IMR-90 (cell line): ENCODE measurements at places on chromosomes 4 and X. TPM values are rescaled to one million over a fixed set of nuclear protein-coding genes. Genes with fewer than 3 reads are reported as not detected.
A peak's percentile ranks its signal among the peaks of the same experiment; 100 is the strongest.

DNA sequence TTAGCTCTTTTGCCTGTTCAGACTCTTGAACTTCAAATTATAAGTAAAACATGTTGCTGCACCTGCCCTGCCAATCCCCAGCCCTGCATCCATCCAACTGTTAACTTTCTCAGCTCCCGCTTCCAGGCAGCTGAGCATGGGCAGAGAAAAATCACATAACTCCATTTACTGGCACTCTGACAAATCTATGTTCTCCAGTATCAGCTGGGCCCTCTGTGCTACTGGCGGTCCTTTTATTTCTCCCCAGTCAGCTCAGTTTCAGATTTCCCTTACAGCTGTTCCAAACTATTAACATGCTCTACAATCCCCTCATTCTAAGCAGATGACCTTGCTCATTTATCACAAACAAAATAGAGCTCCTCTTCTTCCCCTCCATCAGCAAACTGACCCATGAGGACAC, 240.4 kb upstream of the TET2 start:
- no peak for DNase-seq

DNA sequence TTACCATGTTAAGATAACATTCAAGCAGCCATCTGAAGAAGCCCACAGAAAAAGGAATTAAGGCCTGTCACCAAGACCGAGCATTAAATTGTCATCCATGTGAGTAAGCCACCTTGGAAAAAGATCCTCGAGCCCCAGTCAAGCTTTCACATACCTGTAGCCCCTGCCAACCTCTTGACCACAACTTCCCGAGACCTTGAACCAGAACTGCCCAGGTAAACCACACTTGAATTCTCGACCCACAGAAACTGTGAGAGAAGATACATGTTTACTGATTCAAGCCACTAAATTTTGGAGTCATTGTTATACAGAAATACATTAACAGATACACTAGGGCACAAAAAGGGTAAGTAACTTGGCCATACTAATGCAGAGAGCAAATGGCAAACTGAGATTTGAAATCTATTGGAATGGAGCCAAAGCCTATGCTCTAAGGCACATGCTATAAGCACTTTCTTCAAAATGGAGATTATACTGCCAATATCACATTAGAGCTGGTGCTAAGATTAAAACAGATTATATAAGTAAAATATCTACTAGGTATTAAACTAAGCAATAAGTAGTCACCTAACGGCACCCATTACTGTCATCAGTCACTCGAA, 49.5 kb downstream of the FAM13A start:
- DNase-seq, result no peak

- no peak for DNase-seq
Observed at GRCh38 chrX:69238114-69238886, 73.0 kb upstream of the PJA1 start.

GRCh38 chrX:101973066-101973465, 41.2 kb upstream of the ZMAT1 start:
- no peak for DNase-seq

- no peak for DNase-seq
Observed at GRCh38 chr4:64893205-64893604, 484.0 kb upstream of the TECRL start.

DNA sequence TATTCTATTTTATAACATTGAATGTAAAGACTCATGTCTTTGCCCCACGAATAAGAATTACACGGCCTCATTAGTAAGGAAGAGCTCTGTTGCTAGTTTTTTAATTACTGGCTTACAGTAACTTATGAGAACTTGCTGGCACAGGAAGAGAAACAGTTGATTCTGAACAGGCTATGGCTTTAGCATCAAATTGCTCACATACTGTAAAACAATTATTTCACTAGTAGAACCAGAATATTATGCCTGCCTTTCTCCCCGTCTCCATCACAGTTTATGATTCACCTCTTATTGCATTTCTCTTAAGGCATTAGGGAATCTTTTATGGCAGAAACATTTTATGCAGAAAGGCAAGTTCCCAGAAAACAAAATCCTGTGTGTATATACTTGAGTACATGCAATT, 126.1 kb downstream of the SPRY1 start:
- no peak for DNase-seq

- no peak for DNase-seq
Observed at GRCh38 chrX:101411984-101412383, 4.0 kb downstream of the HNRNPH2 start.

GRCh38 chrX:53251307-53251706, 26.3 kb upstream of the KDM5C start:
- peak; percentile 55 for DNase-seq

DNA sequence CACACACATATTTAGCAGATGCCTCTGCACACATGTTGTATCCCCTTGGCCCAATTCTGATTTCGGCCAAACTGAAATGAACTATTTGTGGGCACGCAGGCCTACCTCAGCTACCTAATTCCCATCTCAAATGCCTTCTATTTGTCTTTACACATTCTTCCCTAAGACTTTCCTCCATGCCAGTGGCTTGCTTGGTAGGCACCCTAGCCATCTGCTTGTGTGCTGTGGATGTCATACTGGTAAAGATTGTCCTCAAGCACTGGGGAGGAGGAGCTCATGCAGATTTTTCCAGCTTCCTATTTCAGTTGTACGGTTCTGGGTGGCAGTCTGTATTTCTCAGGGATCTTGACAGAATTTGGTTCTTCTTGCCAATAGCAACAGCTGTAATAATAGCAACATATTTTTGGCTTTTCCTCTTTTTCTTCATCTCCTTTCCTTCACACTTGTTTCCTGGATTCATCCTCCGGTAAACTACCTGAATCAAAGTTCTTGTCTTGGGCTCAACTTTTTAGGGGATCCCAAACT, 514.3 kb downstream of the ADGRL3 start:
- no peak for DNase-seq

DNA sequence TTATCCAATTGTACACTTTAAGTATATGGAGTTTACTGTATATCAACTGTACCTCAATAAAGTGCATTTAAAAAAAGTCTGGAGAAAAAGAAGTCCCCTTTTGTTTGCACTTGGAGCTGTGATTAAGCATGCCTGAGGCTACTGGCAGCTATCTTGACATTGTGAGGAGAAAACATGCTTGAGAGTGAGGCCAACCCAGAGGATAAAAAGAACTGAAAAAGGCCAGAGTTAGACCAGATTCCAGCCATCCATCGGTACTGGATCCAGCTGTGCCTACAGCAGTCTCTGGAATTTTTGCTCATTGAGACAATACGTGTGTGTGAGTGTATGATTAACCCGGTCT, 57.4 kb downstream of the LGI2 start:
- peak; percentile 14 for DNase-seq

DNA sequence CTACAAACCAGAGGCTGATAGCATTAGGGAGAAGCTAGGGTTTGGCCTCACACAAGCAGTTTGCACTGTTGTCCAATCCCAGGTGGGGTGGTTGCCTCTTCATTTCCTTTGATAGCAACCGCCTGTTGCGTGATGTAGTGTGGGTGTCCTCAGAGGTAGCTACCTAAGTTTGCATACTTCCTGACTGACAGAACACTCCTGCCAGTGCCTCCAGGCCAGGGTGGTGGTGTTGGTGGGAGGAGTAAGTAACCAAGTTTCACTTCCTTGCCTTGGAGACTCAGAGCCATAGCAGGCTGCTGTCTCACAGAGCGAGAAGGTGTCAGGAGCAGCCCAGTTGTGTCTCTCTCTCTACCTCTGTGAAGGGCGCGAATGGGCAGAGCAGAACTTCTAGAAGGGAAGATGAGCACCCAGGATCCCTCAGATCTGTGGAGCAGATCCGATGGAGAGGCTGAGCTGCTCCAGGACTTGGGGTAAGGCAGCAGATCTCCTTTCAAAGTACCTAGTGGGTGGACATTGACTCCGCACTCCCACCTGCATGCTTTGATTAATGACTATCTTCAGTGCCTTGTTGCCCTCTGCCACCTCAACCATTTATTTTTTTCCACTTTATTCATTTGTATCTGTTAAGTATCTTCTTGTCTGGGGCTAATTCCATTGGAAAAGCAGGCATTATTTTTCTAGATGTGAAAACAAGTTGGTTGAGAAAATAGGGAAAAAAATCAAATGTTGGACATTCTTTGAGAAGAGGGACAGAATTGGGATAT, at the start of gene DAPP1:
TSS of gene DAPP1 (plus strand) at position 283 of the 764 bp plus-strand sequence. CDS start at position 370, 87 bp downstream.
- no peak for DNase-seq

GRCh38 chrX:52118262-52118661, 49.3 kb upstream of the MAGED4B start:
- no peak for DNase-seq

- peak; percentile 97 for DNase-seq
Observed at GRCh38 chr4:142091085-142091513, 454.7 kb downstream of the IL15 start.

GRPEL1 gene
- polyA plus RNA-seq, result 32.0 and 33.9 TPM in 2 replicates

BRS3 gene
- polyA plus RNA-seq, result not detected in 2 replicates

RRH gene
- polyA plus RNA-seq, result 0.05 and 0.11 TPM in 2 replicates

FAM53A gene
- 3.1 and 4.4 TPM in 2 replicates for polyA plus RNA-seq

WAS gene
- polyA plus RNA-seq, result 0.09 and 0.14 TPM in 2 replicates

XK gene
- 0.02 and 0.03 TPM in 2 replicates for polyA plus RNA-seq

EREG gene
- 0.14 and 0.26 TPM in 2 replicates for polyA plus RNA-seq
